ENCODE measurements at places on chromosomes 3 and 15. TPM values are rescaled to one million over a fixed set of nuclear protein-coding genes. Genes with fewer than 3 reads are reported as not detected.

The MKRN2OS gene
- 3.0 TPM for total RNA-seq

The ATP13A5 gene
- total RNA-seq, result not detected

- peak; percentile 58 for DNase-seq
Observed at GRCh38 chr3:48552111-48552951, 4.3 kb downstream of the PFKFB4 start.

- peak; percentile 86 for DNase-seq
Observed at GRCh38 chr3:39189959-39190269, 2.5 kb downstream of the XIRP1 start.

DNA sequence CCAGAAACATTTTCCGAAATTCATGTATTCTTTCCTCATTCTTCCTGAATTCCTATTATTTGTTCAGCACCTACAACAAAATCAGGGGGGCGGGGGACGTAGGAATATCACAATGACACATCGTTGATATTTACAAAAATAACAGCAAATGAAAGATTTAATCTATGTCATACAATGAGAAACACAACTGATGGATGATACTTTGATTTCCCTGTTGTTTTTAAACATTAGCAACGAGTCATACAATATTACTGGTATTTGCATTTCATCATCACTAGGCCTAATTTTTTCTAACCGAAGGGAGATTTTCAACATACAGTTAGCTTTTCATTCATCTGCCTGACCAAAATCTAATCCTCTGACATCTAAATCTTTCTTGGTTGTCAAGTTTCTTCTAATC, 45.3 kb upstream of the INO80 start:
- no peak for DNase-seq

GRCh38 chr15:85871545-85871944, 76.8 kb upstream of the KLHL25 start:
- DNase-seq, result no peak
